ENCODE measurements at places on chromosomes 11 and 22.
A peak's percentile ranks its signal among the peaks of the same experiment; 100 is the strongest.

- no peak for DNase-seq
Measured at GRCh38 chr22:35431483-35432227, 31.7 kb downstream of the MCM5 start.

DNA sequence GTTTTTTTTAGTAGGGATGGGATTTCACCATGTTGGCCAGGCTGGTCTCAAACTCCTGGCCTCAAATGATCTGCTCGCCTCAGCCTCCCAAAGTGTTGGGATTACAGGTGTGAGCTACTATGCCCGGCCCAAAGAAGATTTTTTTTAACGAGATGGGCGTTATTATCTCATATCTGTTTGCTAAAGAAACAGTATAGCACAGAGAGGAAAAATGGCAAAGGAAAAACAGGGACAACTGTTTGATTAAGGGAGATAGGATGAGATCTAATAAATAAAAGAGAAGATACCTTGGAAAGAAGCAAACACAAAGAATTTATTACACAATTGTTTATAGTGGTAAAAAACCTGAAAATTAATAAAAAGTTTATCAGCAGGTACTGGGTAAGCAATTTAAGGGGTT, 10.4 kb upstream of the CEP295 start:
- no peak for DNase-seq

DNA sequence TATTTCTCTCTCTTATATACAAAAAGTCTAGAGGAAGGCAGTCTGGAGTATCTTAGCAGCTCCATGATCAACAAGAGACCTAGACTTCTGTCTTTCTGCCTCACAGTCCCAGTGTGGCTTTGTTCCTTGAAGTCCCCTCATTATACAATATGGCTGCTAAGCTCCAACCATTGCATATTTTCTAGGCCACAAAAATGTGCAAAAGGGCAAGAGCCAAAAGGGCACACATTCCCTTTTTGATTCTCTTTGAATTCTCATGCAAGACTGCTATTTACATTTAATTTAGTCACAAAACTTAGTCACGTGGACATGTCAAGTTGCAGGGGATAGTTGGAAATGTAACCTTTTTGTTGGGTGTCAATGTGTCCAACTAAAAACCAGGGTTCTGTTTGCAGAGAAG, 64.2 kb upstream of the OLFML1 start:
- no peak for DNase-seq

GRCh38 chr22:46430961-46431838, 95.7 kb downstream of the TRMU start:
- no peak for DNase-seq

- no peak for DNase-seq
Measured at GRCh38 chr11:129612447-129612961, 203.1 kb upstream of the TMEM45B start.

DNA sequence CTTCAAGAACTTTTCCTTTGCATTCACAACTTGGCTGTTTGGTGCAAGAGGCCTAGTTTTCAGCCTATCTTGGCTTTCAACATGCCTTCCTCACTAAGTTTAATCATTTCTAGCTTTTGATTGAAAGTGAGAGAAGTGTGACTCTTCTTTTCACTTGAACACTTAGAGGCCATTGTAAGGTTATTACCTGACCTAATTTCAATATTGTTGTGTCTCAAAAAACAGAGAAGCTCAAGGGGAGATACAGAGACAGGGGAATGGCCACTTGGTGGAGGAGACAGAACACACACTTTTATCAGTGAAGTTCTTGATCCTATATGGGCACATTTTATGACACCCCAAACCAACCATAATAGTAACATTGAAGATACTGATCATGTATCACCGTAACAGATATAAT, 532.3 kb downstream of the DLG2 start:
- DNase-seq = no peak

GRCh38 chr22:37459206-37459605, 27.0 kb downstream of the MFNG start:
- no peak for DNase-seq

DNA sequence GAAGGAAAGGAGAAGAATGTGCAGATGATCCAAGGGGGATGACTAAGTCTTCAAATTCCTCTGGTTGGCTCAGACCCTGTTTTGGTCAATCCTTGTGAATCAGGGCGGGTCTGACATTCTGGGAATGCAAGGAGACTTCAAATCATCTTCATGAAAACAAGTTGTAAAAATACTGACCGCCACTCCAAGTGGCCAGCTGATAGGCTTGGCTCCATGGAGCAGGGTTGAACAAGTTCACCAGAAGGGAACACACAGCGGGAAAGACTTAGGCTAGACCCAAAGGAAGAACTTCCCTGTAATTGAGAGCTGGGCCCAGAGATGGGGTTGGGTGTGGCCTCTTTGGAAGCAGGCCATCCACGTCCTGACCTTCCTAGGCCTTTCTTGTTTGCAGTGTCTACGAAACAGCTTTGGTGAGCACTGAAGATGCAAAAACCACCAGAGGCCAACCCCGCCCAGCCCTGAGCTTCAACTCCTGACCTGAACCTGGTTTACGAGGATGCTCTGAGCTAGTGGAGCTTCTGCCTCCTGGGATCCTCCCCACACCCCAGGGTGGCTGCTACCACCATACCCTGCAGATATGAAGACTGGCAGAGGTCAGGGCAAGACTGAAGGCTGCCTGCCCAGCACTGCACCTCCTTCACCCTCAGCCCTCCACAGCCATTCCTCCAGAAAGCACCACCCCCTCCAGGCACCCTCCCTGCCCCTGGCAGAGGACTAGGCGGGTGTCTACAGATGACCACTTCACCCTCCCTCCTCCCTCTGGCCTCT, 26.1 kb downstream of the GDPD5 start:
- DNase-seq = no peak

GRCh38 chr11:129720994-129721393, 94.7 kb upstream of the TMEM45B start:
- DNase-seq = no peak

GRCh38 chr11:59719556-59719955, 5.9 kb upstream of the OR10V1 start:
- no peak for DNase-seq

DNA sequence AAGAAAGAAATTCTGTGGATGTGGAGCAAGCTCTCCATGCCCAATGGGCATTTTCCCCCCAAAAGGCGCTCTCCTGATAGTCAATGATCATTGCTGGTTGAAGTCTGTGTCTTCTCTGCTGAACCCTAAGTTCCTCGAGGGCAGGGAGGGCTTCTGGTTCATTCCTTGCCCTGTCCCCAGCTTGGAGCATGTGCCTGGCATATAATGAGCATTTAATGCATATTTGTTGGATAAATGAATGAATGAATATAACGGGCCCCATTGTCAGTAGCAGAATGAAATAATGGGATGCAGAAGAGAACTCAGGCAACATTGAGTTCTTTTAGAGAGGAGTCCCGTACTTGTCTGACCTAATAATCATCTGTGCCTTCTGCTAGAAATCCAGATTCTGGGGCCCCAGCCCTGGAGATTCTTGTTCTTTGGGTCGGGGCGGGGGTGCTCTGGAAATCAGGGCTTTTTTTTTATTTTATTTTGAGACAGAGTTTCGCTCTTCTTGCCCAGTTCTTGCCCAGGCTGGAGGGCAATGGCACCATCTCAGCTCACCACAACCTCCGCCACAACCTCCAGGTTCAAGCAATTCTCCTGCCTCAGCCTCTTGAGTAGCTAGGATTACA, 64.4 kb downstream of the CD82 start:
- no peak for DNase-seq

GRCh38 chr22:31378123-31378522, 21.3 kb upstream of the DRG1 start:
- DNase-seq = no peak

DNA sequence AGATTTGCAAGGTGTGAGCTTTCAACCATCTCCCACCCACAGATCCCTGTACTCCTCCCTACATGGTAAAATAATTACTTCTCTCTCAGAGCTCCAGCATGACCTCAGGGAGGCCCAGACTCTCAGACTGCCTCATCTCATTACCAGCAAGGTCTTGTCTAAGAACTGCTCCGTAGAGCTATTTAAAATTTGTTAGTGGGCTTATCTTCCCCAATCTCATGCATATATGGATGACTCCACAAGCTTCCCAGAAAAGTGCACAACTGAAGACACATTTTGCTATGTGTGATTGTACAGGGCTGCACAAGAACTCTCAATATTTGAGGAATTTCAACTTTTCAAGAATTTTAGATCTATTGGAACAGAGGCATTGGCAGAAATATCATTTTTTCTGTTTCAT, 230.3 kb downstream of the CSNK2A3 start:
- DNase-seq = no peak

DNA sequence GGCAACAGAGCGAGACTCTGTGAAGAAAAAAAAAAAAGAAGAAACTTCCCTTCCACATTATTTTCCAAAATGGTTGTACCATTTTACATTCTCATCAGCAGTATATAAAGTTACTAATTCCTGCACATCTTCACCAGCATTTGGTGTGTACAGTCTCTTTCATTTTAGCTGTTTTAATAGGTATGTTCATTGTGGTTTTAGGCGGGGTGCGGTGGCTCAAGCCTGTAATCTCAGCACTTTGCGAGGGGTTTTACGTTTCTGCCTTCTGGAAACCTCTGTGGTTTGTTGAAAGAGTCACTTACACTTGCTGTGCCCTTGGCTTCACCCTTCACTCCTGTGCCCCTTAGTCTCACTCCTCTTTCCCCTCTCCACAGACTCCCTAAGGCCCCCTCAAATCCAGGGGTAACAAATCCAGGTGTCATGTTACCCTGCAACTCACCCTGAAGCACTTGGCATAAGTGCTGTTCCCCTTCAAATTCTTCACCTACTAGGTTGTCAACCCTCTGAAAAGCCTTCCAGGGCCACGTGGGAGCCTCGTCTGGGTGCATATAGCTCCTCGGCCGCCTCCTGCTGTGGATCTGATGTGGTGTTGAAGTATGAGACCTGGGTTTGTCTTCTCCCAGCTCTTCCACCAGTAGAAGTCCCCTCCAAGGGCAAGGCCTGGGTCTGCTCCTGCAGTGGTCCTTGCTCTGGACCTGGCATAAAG, 20.8 kb downstream of the TOB2 start:
- no peak for DNase-seq

- DNase-seq = no peak
Measured at GRCh38 chr11:93972790-93973189, 48.4 kb upstream of the HEPHL1 start.

DNA sequence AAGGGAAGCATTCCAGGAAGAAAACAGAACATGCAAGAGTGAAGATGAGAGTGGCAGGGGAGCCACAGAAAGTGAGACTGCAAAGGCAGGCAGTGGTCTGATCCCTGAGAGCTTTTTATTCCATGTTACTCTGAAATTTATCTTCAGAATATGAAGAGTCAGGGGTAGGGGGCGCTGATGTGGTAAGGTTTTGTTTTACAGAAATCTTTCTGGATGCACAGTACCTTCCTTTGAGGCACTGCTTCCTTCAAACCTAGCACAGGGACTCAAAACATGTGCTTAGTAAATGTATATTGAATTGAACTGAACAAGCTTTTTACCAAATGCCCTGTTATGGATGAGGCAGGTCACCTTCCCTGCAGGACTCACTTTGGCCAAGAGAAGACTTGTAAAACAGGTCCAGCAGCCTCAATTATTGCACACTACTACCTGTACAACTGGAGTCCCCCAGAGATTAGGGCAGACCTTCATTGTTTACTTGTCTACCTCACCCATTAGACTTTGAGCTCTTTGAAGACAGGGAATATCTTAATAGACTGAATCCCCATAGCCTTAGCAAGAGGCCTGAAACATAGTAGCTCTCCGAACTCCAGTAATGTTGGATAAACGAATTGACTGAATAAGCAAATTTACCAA, 2.2 kb downstream of the PAK1 start:
- DNase-seq = peak; percentile 63

DNA sequence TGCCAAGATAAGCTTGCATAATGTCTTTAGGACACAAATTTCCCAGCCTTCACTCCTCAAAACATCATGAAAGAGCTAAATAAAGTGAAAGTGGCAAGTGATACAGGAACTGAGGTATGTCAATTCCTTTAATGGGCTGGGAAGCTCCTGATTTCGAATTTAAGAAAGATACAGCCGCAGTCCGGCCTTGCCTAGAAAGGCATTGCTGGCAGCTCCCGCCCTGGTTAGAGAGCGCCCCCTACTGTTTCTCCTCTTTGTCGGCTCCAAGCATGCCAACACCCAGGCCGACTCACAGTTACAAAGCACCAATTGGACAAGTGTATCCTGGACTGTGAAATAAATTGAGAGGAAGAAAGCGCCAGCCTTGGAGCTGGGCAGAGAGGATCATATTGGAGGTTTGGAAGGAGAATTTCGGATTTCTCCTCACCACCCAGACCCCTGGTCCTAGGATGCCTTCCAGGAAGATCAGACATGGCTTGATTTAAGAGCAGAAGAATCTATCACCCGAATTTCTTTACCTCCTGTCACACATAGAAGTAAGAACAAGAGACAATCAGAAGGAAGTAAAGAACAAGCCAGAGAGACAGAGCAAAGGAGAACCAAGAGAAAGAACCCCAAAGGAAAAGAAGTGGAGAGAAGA, 84.0 kb downstream of the FAM76B start:
- DNase-seq = peak; percentile 93

GRCh38 chr11:130427581-130428315, 661 bp downstream of the ADAMTS8 start:
- no peak for DNase-seq

DNA sequence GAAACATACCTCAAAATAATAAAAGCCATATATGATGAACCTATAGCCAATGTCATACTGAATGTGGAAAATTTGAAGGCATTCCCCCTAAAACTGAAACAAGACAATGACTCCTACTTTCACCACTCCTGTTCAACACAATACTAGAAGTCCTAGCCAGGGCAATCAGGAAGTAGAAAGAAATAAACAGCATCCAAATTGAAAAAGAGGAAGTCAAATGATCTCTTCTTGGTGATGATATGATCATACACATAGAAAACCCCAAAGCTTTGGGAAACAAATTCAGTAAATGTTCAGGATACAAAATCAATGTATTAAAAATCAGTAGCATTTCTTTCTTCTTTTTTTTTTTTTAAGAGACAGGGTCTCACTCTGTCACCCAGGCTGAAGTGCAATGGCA, 109.9 kb downstream of the DLG2 start:
- no peak for DNase-seq

DNA sequence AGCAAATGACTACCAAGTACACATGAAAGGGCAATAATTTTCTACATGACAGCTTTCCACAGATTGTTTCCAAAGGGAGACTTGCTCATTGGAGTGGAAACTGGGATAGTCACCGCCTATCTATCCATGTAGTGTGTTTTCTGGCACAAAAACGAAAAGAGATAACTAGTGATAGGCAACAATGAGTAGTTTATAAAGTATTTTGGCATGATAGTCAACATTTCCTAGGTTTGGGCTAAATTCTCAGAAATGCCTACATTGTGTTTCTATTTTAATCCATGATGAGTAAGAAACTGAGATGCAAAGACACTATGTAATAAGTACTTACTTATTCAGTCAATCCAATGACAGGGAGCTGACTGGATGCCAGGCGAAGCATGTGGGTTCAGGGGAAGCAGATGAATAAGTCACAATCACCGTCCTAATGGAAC, 1129.1 kb downstream of the DLG2 start:
- peak; percentile 91 for DNase-seq

GRCh38 chr11:15613789-15614188, 499.1 kb downstream of the INSC start:
- no peak for DNase-seq

- DNase-seq = no peak
Measured at GRCh38 chr11:28105869-28106268, 2.1 kb downstream of the KIF18A start.

Measured in NCI-H446 (cell line).